ENCODE measurements at places on chromosomes 11 and 22.
A peak's percentile ranks its signal among the peaks of the same experiment; 100 is the strongest.

GRCh38 chr22:48372390-48372789 lies 1455.3 kb downstream of the BRD1 start:
- no peak for DNase-seq

- no peak for DNase-seq
Observed at GRCh38 chr11:10349806-10350205, 44.9 kb downstream of the ADM start.

DNA sequence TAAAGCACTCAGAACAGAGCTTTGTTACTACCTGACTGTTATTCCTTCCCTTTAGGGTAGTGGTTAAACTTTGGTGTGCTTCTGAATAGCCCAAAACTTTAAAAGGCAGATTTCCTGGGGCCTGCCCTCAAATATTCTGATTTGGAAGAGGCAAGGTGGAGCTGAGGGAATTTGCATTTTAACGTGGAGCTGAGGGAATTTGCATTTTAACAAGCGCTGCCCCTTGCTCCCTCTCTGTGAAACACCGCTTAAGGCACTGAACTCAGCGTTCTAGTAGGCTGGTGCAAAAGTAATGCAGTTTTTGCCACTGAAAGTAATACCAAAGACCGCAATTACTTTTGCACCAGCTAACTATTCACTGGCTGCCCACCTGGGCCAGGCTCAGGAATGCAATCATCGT lies 35.0 kb downstream of the TPST2 start:
- no peak for DNase-seq

DNA sequence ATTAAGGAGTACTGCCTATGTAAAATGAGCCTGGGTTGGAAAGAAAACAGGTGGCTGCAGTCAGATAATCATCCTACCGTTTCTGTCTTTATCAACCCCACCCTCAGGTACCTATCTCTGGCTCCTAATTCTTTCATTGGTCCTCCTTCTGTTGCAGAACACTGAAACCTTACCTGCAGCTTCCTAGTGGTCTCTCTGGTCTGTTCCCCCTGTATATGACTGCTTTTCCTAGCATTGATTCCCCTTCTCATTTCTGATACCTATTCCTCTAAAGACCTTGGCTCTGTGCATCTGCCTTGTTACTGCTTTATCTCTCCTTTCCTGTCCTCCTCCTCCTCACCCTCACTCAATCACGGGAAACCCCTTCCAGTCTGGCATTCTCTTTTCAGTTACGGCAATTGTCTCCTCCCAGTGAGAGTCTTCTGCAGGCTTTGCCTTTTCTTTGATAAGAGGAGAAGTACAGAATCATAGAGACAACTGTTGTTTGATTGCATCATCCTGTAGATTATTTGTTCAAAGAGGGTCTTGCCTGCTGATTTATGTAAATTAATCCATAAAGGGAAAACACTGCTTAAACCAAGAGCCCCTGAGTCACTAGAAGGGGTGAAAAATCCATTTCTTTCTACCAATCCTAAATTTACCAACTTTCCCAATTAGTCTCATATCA lies 301.2 kb downstream of the AASDHPPT start:
- DNase-seq, result no peak

DNA sequence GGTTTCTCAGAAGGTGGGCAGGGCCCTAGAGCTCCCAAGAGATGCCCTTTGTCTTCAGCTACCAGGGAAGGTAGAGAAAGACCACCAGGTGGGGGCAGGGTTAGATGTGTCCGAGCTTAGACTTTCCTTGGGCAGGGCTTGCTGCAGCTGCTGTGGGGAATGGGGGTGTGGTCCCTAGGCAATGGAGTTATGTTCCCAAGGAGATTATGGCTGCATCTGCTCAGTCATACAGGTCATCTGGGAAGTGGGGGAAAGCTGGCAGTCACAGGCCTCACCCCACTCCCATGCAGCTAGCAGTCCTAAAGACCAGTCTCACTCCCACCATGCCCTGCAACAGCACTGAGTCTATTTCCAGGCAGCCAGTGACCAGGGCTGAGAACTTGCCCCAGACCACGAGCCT lies 29.5 kb downstream of the MMP27 start:
- DNase-seq, result no peak

DNA sequence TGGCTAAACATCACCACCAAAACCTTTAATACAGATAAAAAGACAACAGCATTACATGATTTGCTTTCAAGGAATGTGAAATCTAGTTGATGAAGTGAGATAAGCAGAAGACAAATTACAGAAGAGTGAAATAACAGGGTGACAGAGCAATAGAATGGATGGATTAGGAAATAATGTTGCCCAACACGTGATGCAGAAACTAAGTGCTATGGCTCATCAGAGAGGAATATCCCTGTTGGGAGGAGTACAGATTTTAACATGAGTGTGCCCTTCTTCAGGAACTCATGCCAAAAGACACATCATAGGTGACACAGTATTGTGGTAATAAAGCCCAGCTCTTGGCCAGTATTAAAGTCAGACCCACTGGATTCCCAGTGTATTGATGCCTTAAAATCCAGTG lies 176.6 kb upstream of the RAG2 start:
- DNase-seq, result no peak

DNA sequence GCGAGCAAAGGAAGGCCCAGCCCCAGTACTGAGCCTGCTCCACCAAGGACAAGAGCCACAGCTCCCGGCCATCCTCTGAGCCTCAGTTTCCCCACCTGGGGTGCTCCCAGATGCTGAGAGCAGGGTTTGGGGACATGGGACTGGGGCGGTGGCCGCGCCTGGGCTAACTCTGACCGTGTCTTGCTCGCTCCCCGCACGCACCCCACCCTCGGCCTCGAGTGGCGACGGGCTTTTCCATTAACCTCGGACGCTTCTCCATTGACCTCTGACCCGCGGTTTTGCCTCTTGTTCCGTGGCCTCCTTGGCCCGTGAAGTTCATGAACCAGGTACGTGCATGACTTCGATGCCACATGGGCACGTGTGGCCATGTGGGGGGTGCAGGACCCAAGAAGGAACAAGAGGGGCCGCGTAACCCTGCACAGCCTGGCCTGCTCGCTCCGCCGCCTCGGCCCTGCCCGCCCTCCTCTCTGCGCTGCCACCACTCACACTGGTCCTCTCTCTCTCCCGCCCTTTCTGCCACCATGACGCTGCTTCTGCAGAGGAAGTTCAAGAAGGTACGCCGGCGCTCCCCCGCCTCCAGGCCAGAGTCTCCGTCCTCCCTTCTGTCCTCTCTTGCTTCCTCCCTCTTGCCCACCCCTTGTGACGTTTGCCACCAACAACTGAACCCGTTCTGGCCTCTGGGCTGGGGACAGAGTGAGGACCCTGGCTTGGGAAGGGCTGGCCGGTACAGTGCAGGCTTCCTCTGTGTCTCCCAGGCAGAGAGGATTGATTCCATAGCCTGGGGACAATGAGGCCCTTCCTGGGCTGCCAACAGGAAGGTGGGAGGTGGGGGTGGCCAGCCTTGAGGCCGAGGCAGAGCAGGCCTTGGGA lies 6.9 kb downstream of the TNNT3 start:
- DNase-seq, result no peak

DNA sequence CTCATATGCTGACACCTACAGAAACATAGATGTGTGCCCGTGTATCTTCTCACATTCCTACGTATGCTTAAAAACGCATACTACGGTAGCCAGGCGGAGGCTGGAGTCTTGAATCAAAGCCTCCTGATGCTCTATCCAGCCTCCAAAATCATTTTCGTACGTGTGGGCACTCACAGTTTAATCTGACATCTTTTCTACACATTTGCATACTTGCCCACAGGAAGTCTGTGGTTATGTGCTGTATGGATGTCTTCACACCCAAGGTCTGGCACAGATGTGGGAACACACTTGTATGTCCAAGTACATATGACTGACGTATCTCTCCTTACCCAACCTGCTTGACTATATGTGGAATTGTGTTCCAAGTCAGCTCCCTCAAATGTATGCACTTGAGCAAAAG lies 561.8 kb upstream of the CADM1 start:
- DNase-seq, result no peak

DNA sequence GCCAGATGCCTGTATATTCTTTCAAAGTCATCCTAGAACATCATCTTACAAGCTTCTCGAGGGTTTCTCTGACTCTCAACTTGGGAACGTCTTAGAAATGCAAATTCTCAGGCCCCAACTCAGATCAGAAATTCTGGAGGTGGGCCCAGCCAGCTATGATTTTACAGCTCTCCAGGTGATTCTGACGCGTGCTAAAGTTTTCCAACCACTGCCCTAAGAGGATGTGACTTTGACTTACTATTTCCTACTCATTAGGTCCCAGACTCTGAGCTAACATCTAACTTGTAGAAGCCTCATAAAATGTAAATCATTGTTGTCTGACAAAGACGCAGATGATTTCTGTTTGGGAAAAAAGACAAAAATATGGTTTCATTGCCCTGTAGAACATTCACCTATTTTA lies 61.1 kb downstream of the IRAG1 start:
- DNase-seq, result no peak

DNA sequence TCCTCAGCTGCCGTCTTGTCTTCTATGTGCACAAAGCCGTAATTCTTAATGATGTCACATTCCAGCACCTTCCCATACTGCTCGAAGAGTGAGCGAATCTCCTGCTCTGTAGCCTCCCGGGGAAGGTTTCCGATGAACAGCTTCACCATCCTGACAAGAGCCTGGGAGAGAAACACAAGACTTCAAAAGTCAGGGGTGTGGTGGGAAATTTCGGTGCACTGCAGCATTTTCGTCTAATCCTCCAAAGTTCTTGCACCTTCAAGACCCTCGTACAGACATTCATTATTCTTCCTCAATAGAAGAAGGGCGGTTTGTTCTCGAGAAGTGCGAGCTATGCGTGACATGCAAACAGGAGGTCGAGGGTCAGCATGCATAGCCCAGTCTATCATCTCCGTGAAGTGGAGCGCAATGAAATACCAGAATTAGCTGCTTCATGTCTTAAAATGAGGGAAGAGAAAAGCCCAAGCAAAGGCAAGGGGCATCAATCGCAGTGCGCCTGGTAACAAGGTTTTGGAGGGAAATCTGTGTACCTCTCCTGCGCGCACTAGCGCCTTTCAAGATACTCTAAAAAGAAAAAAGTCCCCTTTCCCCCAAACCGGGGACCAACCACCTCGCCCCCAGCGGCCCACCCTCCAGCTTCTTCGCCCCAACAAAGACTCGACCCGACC lies 622 bp downstream of the RBM4B start:
- DNase-seq, result no peak

- no peak for DNase-seq
Observed at GRCh38 chr11:75428989-75429640, 3.9 kb downstream of the KLHL35 start.

DNA sequence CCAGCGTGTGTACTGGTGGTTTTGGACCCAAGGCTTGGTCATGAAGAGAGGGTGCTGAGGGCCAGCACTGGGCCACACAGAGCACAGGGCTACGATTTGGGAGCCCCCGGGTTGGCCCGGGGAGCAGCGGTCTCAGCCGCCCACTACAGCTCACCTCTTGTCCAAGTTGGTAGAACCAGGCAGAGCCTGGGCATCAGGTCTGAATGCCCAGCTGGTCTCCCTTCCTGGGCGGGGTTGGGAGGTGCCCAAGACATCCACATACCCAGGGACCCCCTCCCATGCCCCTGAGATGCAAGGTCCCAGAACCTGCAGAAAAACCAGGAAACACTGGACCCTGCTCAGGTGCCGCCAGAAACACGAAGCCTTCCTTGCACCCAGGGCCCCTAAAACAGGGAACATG lies 18.0 kb downstream of the CELSR1 start:
- no peak for DNase-seq

- no peak for DNase-seq
Observed at GRCh38 chr11:101448881-101449442, 134.8 kb downstream of the TRPC6 start.

DNA sequence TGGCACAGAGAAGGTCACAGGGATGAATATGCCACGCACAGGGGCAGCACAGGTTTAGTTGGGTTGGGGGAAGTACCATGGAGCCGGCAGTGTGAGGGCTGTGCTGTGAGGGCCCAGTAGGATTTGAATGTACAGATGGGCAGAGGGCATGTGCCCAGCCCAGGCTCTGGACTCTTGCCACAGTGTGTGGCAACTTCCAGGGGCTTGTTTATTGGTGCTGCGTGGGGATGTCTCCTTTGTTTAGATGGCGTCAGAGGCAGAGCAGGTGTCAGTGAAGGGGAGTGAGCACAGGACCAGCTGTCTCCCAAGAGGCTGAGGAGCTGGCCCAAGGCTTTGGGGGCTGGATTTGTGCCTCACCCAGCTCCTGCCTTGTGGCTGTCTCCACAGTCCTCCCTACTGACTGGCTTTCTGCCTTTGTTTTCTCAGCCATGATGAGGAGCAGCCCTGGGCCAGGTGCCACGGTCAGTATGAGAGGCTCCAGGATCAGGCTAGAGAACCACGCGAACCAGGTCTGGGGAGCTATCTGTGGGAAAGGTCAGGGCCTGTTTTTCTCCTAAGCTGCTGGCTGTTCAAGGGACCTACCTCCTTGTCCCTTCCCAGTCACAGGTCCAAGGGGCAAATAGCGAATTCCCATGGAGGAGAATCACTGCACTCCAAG lies 21.9 kb downstream of the SUN2 start:
- DNase-seq, result no peak

- no peak for DNase-seq
Observed at GRCh38 chr11:128936606-128937251, 5.9 kb downstream of the TP53AIP1 start.

DNA sequence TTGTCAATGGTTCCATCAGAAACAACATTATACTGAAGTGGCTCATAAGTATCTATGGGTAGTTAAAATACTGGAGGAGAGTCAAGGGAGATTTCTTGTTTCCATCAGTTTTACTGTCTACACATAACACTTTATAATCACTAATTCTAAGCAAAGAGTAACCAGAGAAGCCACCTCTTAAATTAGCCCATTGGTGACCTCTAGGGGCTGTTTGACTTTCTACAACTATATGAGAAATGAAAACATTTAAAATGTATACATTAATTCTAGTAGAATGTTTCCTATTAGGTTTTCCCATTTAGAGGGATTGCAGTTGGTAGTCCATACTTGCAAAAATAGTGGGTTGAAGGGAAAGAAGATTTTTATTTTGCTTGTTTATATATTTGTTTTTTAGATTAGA lies 504.3 kb downstream of the FAM181B start:
- peak; percentile 6 for DNase-seq

DNA sequence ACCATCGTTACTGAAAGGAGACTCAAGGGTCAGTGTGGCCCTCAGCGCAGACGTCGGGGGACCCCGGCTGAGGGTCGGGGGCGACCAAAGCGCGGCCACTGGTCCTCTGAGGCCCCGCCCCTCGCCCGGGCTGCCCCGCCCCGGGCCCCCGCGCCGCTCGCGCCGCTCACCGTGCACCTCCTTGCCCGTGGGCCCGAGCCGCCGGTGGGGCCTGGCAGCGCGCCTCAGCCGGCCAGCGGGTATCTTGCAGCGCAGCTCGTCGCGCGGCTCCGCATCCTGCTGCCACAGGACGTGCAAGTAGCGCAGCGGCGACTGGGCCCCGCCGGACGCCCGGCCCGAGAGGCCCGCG lies 419 bp downstream of the ANKRD54 start:
- no peak for DNase-seq

GRCh38 chr11:117998664-117999353 lies 12.6 kb downstream of the IL10RA start:
- DNase-seq, result no peak

- DNase-seq, result no peak
Observed at GRCh38 chr22:31818481-31819392, 64.9 kb downstream of the DEPDC5 start.

GRCh38 chr11:58574881-58575280 lies 775 bp downstream of the LPXN start:
- no peak for DNase-seq
